ENCODE measurements at places on chromosomes 3 and 15.
A peak's percentile ranks its signal among the peaks of the same experiment; 100 is the strongest.

DNA sequence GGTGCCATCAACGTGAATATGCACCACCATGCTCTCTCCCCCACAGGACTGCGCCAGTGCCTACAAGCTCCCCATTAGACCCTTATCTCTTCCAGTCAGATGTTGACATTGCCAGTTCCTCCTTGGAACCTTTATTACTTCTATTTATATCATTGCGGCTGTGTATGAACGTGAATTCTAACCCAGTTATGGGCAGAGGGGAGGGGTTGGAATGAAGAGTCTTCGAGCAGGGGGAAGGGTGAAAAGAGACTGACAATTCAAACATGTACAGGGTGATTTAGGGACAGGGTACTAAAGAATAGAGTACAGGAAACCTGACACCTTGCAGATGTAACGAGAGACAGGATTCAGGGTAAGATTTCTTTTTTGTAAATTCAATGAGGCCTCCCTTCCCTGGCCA is 41.8 kb upstream of the ST6GAL1 start:
- no peak for DNase-seq

DNA sequence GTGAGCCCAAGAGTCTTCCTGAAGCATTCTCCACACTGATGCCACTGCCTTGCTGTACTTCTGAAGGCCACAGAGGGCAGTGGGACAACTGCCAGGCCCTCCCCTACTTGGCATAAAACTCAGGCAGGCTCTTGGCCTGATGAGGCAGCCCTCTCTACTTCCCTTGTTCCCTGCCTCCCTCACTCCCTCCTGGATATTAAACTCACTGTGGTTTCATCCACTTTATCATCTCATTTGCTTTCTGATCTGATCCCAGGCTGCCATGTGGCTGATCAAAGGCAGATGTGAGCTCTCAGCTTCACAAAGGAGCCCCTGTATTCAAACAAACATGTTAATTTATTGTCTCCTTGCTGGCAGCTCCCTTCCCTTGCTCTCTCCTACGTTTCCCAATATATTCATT is 533.5 kb downstream of the IGSF11 start:
- DNase-seq = no peak

DNA sequence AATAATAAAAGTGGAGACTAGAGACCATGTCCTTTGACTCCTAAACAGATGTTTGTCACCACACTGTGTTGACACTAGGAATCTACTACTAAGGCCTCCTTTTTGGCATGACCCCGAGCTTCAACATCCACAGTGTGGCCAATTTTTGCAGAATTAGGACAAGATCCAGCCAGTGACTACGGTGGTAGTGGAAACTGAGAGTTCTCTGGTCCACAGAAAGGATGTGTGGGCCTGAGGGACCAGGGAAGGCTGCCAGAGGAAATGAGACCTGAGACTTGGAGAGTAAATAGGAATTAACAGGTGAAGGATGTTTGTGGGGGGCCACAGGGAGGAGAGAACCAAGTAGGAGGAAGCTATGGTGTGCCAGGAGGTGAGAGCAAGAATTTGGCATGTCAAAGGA is 122.7 kb downstream of the CHCHD6 start:
- no peak for DNase-seq

DNA sequence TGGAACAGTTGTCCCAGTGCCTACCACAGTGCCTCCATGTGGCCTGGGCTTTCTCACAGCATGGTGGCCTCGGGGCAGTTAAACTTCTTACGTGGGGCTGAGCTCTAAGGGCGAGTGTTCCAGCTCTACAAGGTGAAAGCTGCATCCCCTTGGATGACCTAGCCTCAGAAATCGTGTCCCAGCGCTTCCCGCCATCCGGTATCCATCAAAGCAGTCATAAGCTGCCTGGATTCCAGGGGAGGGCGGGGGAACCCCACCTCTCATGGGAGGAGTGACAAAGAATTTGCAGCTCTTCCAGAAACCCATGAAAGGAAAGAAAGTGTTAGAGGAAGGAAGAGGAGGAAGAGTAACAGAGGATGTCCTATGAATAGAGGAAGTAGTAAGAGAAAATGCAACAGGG is 45.8 kb upstream of the CCDC174 start:
- no peak for DNase-seq

GRCh38 chr3:136932978-136933772 is 24.6 kb upstream of the IL20RB start:
- no peak for DNase-seq

GRCh38 chr15:50764461-50765194 is 878 bp downstream of the SPPL2A start:
- no peak for DNase-seq

- no peak for DNase-seq
Observed at GRCh38 chr3:143247073-143247472, 127.5 kb downstream of the CHST2 start.

DNA sequence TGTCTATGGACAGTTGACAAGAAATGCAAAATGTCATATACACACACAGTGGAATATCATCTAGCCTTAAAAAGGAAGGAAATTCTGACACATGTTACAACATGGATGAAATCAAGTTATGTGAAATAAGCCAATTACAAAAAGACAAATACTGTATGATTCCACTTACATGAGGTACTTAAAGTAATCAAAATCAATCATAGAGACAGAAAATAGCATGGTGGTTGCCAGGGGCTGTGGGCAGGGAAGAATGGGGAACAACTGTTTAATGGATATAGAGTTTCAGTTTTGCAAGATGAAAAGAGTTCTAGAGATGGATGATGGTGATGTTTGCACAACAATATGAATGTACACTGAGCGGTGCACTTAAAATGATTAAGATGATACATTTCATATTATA is 613.8 kb upstream of the ZNF385D start:
- no peak for DNase-seq

- DNase-seq = peak; percentile 14
Observed at GRCh38 chr15:57462381-57462780, 86.1 kb downstream of the CGNL1 start.
